ENCODE measurements at places on chromosomes 7 and 10.

- DNase-seq: no peak
Measured at GRCh38 chr10:107553470-107553869, 389.0 kb upstream of the SORCS1 start.

GRCh38 chr10:3411044-3411443 lies 238.5 kb upstream of the PITRM1 start:
- no peak for DNase-seq

- DNase-seq: no peak
Measured at GRCh38 chr10:50231515-50232260, 19.6 kb downstream of the ASAH2 start.

GRCh38 chr10:50550291-50550839 lies 73.4 kb downstream of the SGMS1 start:
- DNase-seq: no peak

GRCh38 chr10:33664070-33664469 lies 329.6 kb upstream of the NRP1 start:
- no peak for DNase-seq

- DNase-seq: no peak
Measured at GRCh38 chr10:32970910-32971309, 12.9 kb upstream of the ITGB1 start.

- no peak for DNase-seq
Measured at GRCh38 chr7:47685151-47685550, 103.2 kb upstream of the TNS3 start.

- DNase-seq: no peak
Measured at GRCh38 chr7:98287486-98287959, 6.0 kb downstream of the BRI3 start.

- DNase-seq: no peak
Measured at GRCh38 chr7:128104108-128104742, 73.0 kb upstream of the LRRC4 start.

All from nucleus accumbens (tissue), 56 donors.